Motor neuron (in vitro differentiated cells): ENCODE measurements at places on chromosomes 6 and 20. TPM values are rescaled to one million over a fixed set of nuclear protein-coding genes. Genes with fewer than 3 reads are reported as not detected.

The SLC16A10 gene
- total RNA-seq = 7.1 and 7.2 TPM in 2 replicates

The SLC35A1 gene
- 24.1 and 25.8 TPM in 2 replicates for total RNA-seq

The GABRR1 gene
- 0.15 TPM in 1 of 2 replicates, not detected in the other for total RNA-seq

The NCOA5 gene
- 14.2 and 16.3 TPM in 2 replicates for total RNA-seq

The C2 gene
- 1.2 and 1.6 TPM in 2 replicates for total RNA-seq

The SLC22A3 gene
- total RNA-seq = 2.6 and 2.8 TPM in 2 replicates

The PRL gene
- not detected in 2 replicates for total RNA-seq

The SOBP gene
- 7.6 and 9.5 TPM in 2 replicates for total RNA-seq

The LY6G6D gene
- not detected in 2 replicates for total RNA-seq

The CENPW gene
- total RNA-seq = 2.8 and 3.9 TPM in 2 replicates

The SCRT2 gene
- 4.2 and 5.3 TPM in 2 replicates for total RNA-seq

The CAP2 gene
- 9.7 and 10.3 TPM in 2 replicates for total RNA-seq

The ABHD16B gene
- total RNA-seq = not detected in 2 replicates

The LPIN3 gene
- total RNA-seq = 6.9 and 7.6 TPM in 2 replicates

The HCK gene
- total RNA-seq = 0.39 and 0.62 TPM in 2 replicates

The TENT5A gene
- total RNA-seq = 2.2 and 2.3 TPM in 2 replicates

The KCNK5 gene
- total RNA-seq = 35.6 and 36.6 TPM in 2 replicates

GRCh38 chr6:39430871-39431523 lies 108.5 kb upstream of the KCNK16 start:
- ATAC-seq = peak; percentile 64

DNA sequence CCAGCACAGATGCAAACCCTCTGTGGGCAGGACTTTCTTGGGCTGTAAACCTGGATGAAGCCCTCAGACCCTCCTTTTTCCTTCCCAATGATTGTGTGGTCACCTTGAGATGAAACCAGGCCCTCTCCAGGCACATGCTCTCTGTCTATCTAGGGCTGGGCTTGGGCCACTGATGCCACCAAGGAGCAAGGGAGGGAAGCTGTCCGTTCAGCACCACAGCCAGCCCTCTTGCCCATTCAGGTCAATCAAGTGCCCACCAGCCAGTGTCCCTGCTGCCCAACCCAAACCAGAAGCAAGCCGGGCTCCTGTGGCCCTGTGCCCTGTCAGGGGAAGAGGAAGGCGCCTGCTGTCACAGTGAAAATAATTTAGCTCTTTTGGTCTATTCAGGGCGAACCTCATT lies 8.0 kb downstream of the STMN3 start:
- ATAC-seq = no peak

- no peak for ATAC-seq
These were observed 22.3 kb upstream of the AFDN start for GRCh38 chr6:167804281-167805013.

GRCh38 chr20:47111576-47111975 lies 216.9 kb downstream of the EYA2 start:
- ATAC-seq = no peak

GRCh38 chr20:57395111-57395966 lies 4.1 kb downstream of the RBM38 start:
- ATAC-seq = peak; percentile 46

GRCh38 chr6:87070741-87071140 lies 24.2 kb downstream of the CGA start:
- peak; percentile 16 for ATAC-seq

- no peak for ATAC-seq
These were observed 41.2 kb downstream of the ZHX3 start for GRCh38 chr20:41276317-41276751.

DNA sequence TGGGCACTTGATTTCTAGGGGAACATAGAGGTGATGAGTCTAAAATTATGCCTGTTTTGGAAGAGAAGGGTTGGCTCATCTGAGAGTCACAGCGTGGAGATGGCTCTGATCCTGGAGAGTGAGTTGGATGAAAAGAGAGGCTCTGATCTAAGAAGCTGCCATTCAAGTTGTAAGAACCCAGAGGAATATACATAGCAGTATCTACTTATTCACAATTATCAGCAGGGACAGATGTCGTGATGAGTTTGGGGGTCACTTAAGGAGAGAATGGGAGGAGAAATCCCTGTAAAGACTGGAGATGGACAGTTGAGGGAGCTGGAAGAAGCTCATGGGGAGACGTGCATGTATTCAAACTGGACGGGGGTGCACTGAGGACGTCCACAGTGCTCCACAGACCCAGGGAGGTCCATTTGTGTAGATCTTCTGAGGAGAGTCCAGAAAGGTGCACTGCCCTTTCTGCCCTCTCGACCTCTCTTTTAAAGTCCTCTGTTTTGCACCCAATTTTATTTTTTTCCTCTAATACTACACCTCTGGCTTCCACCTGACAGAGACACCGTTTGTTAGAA lies 124.7 kb upstream of the SSTR4 start:
- ATAC-seq = no peak

- peak; percentile 39 for ATAC-seq
These were observed 1.0 kb downstream of the LRP11 start for GRCh38 chr6:149862922-149863697.

DNA sequence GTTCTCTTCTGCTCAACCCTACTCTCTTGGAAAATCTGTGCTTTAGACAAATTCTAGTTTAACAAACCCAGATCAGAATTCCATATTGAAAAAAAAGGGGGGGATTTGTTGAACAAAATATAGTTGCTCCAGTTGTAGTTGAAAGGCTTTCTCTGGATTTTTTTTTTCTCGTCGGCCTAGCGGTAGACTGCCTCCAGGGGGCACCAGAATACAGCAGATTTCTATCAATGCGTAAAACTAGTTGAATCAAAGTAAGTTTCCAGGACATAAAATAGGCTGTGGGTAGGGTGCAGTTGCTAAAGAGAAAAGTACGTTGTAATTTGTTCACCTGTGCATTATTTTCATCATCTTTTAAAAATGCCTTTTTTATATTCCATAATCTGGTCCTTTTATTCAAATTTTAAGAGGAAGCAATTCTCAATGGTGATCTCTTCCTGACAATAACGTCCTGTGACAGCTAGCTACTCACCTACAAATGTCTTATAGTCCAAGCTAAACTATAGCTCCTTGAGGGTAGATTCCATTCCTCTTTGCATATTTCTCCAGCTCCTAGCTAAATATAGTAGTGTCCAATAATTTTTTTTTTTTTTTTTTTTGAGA lies 105.4 kb downstream of the PERP start:
- ATAC-seq = peak; percentile 31

DNA sequence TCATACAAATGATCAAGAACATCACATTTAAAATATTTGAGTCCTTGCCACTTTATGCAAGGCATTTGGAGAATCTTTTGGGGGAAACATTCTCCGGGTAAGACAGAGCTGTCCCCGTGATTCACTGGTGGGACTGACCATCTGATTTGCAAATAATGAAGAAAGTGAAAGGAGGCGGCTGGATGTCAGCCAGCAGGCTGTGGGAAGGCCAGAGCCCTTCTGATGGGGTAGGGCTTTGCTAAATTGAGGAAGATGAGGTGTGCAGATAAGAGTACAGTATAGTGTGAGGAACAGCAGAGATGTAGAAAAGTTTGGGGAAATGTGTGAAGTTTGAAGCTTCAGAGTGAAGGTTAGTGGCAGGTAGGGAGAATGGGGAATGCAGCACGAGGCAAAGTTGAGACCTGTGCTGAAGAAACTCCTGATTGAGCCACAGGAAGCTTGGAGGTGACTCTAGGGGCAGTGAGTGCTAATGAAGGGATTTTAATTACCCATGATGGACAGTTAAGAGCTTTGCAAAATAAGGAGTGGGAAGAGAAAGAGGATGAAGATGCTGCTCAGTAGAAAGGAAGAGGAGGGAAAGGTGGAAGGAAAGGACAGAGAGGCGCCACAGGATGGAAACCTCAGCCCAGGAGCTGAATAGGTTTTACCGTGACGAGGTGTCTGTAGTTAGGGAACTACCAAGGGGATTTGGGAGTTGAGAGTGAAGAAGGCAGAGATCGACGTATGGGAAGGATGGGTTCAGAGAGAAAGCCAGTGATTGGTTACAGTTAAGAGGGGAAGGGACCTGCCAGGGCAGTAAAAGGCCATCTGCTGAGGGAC lies 68.7 kb downstream of the SNX9 start:
- no peak for ATAC-seq

DNA sequence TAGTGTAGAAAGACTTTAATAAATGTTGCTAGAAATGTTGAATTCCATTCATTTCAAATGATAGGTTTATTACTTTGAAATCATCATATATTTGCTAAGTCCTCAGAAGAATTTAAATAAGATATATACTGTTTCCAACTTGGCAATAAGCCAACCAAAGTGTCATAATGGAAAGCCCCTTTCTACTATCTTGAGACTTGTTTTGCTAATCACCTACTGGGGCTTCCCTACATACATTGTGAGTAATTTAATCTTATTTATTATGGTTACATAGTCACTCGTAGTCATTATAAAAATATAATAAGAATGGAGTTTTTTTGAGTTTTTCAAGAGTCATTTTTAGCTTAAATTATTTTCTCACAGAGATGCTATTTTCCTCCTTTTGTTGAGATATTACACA lies 20.7 kb downstream of the COL19A1 start:
- no peak for ATAC-seq

DNA sequence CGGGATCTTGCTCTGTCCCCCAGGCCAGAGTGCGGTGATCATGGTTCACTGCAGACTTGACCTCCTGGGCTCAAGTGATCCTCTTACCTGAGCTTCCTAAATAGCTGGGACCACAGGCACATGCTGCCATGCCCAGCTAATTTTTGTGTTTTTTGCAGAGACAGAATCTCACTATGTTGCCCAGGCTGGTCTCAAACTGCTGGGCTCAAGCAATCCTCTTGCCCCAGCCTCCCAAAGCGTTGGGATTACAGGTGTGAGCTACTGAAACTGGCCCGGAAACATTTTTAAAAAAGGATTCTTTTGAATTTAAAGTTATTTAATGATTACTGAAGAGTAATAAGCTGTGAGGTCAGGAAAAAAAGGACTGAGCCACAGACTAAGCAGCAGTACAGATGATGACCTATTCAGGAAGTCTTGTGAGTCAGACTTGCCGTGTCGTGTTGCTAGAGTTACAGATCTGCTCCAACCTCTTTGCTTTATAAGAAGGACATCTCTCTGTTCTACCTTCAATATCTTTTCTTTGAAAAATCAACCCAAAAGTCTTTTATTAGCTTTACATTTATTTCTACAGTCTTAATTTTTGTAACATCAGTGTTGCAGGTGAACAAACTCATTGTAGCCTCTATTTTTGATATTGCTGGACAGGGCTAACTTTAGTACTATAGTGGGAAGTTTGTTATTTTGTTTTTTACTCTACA lies 108.7 kb downstream of the NCOA3 start:
- ATAC-seq = peak; percentile 79

- peak; percentile 16 for ATAC-seq
These were observed 247.0 kb downstream of the ATXN1 start for GRCh38 chr6:16514249-16514648.

DNA sequence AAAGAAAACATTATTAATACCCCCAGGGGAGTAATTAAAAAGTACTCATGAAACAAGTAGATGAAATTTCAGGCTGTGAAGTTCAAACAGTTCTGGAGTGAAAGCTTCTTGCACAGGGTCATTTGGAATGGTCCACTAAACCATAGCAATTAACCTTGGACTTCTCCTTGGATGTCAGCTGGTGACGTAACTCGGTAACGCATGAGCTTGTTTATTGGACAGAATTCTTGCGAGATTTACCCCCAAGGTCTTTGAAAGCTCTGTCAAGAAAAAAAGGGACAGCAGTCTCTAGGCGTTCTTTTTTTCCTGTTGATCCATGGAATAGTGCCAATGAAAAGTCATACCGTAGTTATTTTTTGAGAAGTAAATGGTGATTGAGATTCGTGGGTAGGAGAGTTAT lies 2.2 kb downstream of the CD83 start:
- ATAC-seq = no peak

DNA sequence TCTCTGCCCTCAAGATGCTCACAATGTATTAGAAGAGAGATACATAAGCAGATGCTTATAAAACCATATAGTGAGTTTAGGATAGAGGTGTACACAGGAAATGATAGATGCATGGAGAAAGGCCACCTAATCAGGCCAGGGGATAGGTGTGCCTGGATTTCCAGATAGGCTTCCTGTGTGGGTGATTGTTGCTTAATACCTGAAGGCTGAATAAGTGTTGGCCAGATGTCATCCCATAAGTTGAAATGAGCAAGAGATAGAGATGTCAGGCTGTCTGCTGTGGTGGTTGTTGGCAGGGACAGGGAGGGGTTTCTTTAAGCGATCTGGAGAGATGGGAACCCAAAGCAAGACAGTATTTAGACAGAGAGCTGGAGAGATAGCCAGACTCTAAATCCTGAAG lies 109.8 kb upstream of the SGK1 start:
- no peak for ATAC-seq

DNA sequence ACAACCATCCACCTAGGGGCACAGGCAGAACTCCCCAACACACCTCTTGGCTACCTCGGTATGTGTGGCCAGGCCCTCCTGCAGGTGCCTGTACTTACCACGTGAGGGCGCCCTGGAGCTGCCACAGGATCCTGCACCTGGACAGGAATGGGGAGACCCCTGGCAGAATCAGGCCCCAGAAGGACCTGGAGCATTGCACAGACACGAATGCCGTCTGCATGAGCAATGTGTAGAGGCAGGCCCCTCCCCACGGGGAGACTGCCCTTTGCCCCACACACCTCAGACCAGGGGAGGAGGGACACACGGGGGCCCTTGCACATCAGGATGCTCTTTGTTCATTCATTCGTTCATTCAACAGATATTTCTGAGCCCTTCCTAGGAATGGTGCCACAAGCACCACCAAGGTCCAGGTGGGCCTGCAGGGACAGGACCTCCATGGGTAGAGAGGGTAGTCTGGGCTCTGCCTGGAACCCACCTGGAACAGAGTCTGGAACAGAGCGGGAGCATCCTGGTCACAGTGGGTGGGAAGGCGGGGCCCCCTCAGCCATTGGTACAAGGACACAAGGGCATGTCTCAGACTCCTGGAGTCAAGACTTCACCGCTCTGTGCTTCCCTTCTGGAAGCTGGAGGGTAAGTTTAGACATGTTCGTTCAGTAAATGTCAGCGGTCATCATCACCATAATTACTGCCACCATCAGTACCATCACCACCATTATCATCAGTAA lies 32.3 kb downstream of the YTHDF1 start:
- peak; percentile 71 for ATAC-seq

- no peak for ATAC-seq
These were observed 28.6 kb upstream of the PRELID3B start for GRCh38 chr20:59071216-59071615.

DNA sequence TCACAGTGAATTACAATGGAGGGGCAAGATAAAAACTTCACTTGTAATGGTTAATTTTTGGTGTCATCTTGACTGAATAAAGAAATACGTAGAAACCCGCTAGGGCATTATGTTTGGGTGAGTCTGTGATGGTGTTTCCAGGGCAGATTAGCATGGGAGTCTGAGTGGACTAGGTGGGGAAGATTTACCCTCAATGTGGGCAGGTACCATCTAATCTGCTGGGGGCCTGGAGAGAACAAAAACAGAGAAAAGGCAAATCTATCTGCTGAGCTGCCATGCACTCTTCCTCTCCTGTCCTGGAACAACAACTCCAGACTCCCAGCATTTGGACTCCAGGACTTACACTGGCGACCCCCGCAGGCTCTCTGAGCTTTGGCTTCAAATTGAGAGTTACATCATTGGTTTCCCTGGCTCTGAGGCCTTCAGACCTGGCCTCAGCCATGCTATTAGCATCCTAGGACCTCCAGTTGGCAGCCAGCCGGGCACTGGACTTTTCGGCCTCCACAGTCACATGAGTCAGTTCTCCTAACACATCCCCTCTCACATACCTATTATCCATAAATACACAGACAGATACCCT lies 19.7 kb downstream of the NINL start:
- no peak for ATAC-seq
